ELR (cell line): ENCODE measurements at places on chromosomes 6 and 20.

DNA sequence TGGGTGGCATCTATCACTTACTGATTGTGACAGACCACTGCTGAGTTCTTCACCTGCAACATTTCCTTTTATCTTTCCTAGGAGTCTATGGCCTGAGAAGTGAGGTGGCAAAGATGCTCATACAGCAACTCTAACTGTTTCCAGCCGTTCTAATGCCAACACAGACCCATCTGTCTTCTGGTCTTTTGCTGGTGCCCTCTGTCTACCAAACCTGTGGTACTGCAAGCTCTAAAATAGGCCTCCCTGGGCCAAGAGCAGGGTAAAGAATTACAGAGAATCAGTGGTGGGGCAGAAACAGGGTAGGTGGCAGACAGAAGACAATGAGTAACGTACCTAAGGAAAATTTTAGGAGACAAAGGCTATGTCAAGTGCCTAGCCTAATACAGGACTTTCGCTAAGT, 611.0 kb upstream of the FLRT3 start:
- DNase-seq: no peak

GRCh38 chr6:39758905-39759605, 33.1 kb upstream of the DAAM2 start:
- DNase-seq: no peak

- no peak for DNase-seq
Measured at GRCh38 chr20:39468703-39469102, 506.6 kb downstream of the DHX35 start.

- no peak for DNase-seq
Measured at GRCh38 chr6:516213-516612, 124.7 kb downstream of the IRF4 start.

DNA sequence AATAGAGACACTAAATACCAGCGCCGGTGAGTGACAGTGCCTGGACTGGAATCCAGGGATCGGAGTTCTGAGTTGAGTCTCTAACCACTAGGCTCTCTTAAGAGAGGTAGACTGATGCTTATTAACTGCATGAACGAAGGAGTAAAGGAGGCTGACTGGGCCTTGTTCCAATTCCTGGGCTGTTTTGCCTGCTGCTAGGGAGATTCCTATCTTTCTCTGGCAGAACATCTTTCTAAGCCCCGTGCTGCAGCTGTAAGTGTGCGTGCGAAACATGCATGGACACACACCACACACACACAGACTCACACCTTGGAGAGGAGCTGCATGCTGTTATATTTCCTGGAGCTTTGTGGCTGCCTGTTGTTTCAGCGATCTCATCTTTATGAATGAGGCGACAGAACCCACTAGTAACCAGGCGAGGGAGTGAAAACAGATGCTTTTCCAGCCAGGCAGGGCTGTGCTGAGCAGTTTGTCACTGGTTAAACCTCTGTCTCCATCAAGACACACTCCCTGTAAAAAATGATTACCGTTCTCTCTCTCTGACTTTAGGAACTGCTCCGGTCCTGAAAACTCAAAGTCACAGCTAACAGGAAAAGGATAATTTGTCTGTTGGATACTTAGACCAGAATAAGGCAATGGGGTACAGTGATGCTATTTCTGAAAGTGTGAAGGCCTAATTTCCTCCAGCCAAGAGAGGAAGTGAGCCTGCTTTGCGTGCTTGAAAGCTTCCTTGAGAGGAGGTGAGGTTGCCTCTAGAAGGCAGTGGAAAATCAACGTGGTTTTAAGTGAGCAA, 157.4 kb upstream of the ZNF217 start:
- DNase-seq: peak; percentile 52

DNA sequence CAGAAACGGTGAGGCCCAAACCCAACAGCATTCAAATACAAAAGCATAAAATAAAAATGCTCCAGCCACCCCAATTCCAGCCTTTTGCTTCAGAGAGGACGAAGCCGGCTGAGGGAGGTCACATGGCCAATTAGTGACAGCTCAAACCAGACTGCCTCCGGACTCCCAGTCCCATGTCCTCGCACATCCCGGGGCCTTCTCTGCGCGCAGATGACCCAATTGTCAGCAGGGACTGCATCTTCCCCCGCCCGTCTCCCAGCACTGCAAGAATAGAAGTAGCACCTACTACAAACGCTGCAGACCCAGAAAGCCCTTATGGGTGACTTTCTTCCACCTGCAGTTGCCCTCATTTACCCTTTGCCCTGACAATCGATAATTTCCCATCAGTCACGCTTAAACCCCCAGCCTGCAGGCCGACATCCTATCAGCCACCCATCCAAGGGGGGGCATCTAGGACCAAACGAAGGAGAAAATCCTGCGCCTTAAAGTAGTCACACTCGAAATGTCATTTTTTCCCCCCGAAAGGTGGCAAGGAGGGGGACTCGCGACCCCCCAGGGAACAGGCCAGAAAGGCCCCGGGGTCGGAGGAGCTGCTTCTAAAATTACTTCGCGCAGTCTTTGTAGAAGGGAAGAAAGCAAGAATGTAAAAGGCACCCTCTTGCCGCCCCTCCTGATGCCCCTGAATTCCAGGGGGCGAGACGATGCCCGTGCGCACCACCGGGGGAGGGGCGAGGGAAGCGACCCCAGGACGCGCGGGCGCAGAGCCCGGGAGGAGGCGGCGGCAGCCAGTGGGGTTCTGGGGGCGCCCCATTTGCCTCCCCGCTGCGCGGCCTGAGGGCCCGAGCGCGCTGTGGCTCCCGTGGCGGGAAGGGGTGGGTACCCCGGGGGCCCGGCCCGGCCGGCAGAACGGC, 792 bp downstream of the SLC23A2 start:
- DNase-seq: peak; percentile 28

GRCh38 chr6:69146385-69146784, 511.3 kb downstream of the ADGRB3 start:
- no peak for DNase-seq

DNA sequence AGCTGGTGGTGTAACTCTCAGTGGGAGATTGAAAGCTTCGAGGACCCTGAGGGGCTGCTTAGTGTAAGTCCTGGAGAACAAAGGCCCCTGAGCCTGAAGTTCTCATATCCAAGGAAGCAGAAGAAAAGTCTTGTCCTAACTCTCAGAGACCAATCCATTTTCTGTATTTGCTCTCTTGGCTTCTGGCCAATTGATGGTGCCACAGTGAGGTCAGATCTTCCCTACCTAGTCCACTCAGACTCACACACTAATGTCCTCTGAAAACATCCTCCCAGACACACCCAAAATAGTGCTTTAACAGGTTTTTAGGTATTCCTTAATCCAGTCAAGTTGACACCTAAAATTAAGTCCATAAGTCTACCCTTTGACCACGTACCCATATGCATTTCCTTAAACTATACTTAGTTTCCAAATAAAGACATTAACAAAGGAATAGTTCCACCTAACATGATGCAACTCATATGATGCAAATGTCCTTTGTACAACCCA, 29.4 kb downstream of the ZNF292 start:
- no peak for DNase-seq

- no peak for DNase-seq
Measured at GRCh38 chr6:16727996-16728395, 33.3 kb downstream of the ATXN1 start.

DNA sequence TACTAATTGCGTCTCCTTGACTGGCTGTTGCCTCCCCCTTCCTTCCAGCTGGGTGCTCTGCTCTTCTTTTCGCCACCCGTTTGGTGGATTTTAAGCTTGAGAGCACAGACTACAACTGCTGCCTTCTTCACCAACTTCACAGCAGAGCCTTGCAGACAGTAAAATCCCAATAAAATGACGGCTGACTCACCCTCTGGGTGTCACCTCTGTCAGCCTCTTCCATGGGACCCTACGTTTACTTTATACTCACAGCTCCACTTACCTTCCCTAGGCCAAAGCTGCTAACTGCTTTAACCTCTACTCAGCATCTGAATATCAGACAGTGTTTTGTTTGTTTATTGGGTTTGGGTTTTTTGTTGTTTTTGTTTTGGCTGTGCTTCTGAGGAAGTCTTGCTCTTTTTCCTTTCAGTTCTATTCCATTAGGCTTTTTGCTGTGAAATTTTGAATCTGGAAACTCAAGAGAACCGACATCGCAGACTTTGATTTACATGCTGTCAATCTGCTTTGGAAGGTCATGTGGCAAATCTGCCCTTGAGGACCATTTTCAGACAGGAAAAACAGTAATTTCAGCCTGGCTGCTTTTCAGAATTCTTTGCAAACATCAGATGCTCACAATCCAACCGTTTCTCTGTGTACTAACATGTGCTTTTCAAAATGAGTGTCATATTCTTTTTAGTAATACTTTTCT, 2.4 kb downstream of the AGPAT4 start:
- peak; percentile 14 for DNase-seq

DNA sequence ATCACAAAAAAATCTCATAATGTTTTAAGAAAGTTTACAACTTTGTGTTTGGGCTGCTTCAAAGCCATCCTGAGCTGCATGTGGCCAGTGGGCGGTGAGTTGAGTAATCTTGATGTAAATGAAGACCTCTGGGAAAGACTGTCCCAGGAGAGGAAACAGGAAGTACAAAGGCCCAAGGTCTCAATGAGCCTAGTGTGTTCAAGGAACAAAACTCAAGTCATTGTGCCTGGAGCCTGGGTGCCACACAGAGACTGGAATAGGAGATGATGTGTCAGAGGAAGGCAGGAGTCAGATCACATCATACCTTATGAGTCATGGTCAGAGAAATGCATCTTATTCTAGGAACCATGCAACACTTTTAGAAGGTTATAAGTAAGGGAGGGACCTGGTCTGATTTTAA, 51.5 kb downstream of the COL19A1 start:
- DNase-seq: peak; percentile 94

GRCh38 chr6:136604328-136604825, 54.2 kb upstream of the MAP7 start:
- DNase-seq: no peak
